ENCODE measurements at places on chromosomes 3 and 15. TPM values are rescaled to one million over a fixed set of nuclear protein-coding genes. Genes with fewer than 3 reads are reported as not detected.

Gene MOBP
- not detected for total RNA-seq

Gene CDV3
- 146 TPM for total RNA-seq

GRCh38 chr3:141812586-141812985 lies 49.4 kb downstream of the GRK7 start:
- no peak for DNase-seq

DNA sequence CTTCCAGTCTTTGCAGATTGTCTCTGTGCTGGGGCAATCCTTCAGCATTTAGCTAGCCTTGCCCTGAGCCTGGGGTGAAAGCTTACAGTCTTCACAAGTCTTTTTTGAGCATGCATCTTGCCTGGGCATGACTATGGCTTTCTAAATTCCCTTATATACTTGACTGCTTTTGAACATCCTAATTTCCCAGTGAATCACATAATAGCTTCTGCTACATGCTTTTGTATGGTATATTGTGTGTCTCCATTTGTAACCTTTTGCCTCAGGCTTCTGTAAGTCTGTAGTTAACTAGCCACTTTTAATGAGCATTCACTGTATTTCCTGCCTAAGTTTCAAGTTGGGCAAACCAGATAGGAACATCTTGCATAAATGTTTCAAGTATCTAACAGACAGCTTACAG lies 76.8 kb downstream of the CHCHD4 start:
- DNase-seq, result no peak

GRCh38 chr3:43185274-43185982 lies 79.5 kb upstream of the POMGNT2 start:
- no peak for DNase-seq

All from Right ventricle myocardium inferior (tissue), 1 donor.